ENCODE measurements at places on chromosomes 1 and 21.

DNA sequence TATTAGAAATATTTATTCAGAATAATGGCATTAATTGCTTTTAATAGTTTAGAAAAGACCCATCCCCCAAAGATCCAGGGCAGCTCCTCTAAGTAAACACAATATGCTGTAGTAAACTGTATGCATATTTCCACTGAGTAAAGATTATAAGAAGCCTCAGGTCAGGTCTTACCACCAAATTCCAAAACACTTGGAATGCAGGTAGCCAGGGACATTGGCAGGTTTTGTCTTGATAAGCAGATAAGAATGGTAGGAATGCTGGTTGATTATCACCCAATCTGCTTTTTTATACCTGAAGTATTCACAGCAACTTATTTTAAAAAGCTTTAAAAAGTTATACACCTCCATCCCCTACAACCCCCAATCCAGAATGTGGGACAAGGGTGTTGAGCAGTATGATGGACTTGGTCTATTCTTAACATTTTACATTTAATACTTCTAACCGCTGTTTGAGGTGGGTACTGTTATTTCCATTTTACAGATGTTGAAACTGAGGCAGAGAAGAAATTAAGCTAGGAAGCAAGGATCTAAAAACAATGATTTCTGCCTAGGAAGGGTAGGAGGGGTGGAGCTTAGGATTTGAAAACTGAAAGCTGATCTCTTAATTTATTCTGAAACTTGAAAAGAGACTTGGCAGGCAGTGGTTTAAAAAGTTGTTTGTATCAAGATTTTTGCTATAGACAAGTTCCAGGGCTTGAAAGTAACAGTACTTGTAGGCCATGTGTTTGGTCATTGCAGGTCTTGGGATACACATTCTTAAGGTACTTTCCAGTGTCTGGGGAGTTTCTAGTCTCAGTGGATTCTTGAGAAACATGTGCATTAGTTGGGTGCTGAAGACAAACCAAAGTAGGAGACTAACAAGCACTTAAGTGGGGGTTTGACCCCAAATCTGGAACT lies 15.6 kb upstream of the THEM4 start:
- no peak for DNase-seq

- no peak for DNase-seq
Observed at GRCh38 chr1:117147856-117148588, 26.5 kb upstream of the TRIM45 start.

DNA sequence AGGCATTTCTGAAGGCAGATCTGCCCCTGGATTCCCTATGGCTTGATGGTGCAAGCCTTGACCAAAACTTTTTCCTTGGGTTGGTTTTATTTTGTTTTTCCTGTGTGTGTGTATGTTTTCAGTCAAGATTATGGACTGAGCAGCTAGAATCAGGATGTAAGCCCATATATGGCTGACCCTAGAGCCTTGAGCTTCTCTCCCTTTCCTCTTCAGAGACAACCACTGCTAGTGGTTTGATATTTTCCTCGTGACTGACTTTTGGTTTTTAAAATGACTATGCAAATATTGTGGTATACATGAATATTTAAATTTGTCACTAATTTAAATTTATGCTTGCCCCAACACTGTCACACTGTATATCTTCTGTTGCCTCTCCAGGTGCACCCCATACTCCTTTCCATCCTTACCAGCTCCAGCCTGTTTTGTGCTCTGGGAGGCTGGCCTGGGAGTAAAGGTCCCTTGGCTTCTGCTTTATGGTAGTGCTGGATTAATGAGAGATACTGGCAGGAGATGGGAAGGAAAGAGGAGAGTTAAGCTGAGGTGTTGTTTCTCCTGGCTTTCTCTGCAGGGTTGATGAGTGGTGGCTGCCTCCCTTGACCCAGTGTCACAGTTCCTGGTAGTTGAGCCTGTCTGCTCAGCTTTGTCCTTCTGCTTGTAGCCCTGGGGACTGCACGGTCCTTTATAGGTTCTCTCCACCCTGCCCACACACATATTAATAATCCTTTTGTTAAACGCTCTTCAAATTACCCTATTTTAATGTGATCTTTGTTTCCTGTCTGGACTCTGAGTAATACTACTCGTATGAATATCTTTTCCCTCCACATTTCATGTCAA lies 44.4 kb downstream of the RWDD3 start:
- no peak for DNase-seq

DNA sequence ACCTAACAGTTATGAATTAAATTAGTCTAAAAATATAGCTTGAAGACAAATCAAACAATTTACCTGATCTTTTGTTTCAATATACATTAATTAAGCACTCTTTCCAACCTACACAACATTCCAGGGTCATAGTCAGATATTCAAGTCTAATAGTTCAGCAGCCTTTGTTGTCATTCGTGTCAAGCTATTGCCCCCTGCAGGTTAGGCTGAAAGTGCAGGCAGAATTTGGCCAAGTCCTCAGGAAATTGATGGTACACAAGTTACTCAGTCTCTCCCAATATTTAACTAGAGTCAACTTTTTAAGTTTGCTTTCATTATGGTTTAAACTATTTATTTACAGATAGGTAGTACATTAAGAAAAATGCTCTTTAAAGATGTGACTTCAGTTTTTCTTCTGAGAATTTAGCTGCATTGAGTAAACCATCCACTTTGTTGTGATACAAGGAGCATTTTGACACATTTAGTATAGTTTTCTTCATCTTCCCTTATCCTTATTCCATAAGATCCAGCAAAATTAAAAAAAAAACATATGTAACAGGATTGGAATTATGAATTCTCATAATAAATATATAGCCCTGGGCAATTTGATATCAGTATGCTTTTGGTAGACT lies 130.3 kb upstream of the DPYD start:
- DNase-seq = peak; percentile 74

- DNase-seq = no peak
Observed at GRCh38 chr1:196651079-196651478, 764 bp upstream of the CFH start.
